Osteocyte (in vitro differentiated cells): ENCODE measurements at places on chromosomes 2 and 18. TPM values are rescaled to one million over a fixed set of nuclear protein-coding genes. Genes with fewer than 3 reads are reported as not detected.

The TRIB2 gene
- 142 and 146 TPM in 2 replicates for total RNA-seq

The STAT1 gene
- 74.0 and 76.5 TPM in 2 replicates for total RNA-seq

The TEKT4 gene
- total RNA-seq = not detected in 2 replicates

The AGXT gene
- not detected in 2 replicates for total RNA-seq

The GALR1 gene
- total RNA-seq = not detected in 2 replicates

The UNC80 gene
- not detected in 2 replicates for total RNA-seq

The DSG1 gene
- not detected in 2 replicates for total RNA-seq

The EFEMP1 gene
- total RNA-seq = 7.4 and 8.3 TPM in 2 replicates

DNA sequence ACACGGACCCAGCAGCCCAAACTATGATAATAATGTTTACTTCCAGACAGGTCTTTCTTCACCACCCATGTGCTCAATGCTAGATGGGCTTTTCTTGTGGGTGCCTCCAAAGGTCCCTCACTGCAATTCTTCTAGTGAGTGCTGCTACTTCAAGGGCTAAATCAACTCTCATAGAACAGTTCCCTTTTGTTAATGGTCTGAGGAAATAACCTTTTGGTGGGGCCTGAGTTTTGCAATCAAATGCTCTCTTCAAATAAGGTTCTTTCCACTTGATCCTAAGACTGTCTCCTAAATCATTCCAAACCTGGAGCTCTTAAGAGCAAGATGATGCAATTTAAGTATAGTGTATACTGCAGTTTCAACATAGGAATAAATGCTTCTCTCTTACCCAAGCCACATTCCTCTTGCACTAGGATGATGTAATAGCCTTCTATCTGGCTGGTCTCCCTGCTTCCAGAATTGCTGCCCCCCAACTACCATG lies 6.0 kb downstream of the NEMP2 start:
- no peak for DNase-seq

- no peak for DNase-seq
Observed at GRCh38 chr2:30428827-30429461, 18.1 kb upstream of the LCLAT1 start.

DNA sequence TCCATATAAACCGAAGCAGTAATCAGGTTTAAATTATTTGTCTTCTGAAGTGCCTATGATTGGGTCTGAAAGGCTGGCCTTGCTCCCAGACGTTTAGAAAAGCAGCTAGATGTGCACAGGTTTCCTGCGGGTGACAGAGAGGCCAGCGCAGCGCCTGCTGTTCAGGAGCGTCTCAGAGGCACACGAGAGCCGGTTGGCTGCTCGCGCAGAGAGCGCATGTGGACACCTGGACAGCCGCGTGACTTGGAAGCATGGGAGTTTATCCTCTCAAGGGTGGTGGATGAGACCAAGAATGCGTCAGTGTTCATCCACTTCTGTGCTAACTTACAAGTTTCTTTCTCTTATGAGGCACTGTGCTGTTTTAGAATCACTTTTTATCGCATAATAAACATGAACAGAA lies 303.7 kb downstream of the PTGR3 start:
- DNase-seq = no peak

- peak; percentile 59 for DNase-seq
Observed at GRCh38 chr2:217797165-217797564, 205.6 kb downstream of the TNS1 start.

DNA sequence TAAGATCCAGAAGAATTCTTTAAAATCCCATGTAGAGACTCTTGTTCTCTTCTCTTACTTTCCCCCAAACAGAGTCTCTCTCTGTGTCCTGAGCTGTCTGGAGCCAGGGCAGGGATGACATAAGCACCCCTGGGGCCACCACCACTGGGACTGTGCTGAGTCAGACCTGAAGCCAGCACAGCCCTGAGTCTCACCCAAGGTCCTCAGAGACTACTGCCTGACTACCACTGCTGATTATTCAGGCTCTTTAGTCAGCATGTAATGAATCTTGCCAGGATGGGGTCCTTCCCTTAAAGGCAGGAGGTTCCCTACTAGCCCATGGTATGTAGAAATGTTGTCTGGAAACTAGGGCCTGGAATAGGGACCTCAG lies 34.9 kb upstream of the DYNC1I2 start:
- no peak for DNase-seq

DNA sequence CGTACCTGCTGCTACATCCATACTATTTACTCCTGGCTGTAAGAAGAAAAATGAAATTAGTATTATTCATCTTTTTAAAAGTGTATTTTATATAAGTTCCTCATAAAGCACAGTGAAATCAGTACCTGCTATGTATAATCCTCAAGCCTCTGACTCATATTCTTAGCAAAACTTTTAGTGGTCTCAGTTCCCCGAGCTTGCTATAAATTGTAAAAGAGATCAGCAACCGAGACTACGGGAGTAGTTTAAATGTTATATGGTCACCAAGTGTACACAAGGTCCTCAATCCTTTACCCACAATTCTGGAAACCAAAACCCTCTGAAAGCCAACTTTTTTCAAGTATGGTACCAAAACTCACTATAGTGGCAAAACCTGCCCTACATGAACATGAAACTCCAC lies 24.2 kb downstream of the PRPF40A start:
- DNase-seq = no peak

GRCh38 chr18:9771977-9772660 lies 64.0 kb downstream of the RAB31 start:
- DNase-seq = no peak

- peak; percentile 81 for DNase-seq
Observed at GRCh38 chr2:126882736-126883665, 15.7 kb upstream of the TEX51 start.

- no peak for DNase-seq
Observed at GRCh38 chr2:2325516-2325915, 5.6 kb downstream of the MYT1L start.

DNA sequence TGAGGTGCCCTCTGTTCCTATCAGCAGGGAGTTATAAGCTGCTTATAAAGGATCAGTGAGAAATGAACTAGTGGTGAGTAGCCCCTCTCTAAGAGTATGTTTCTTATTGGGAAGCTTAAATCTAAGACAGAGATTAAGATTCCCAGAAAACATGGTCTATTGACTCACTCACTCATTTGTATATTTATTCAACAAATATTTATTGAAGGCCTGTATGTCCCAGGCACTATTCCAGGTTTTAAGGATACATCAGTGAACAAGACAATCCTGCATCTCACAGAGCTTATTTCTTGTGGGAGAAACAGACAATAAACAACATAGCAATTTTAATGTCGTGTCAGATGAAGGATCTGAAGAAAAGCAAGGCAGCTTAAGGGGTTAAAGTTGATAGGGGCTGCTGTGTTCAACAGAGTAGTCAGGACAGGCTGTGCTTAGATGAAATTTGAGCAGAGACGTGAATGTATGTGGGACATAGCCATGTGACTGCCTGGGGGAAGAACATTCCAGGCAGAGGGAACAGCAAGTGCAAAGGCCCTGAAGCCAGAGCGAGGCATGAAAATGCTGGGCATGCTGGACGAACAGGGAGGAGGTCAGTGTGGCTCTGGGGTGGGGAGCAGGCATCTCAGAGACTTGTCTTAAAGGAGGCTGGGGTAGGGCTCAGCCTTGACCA lies 14.8 kb upstream of the PSD4 start:
- DNase-seq = peak; percentile 51

DNA sequence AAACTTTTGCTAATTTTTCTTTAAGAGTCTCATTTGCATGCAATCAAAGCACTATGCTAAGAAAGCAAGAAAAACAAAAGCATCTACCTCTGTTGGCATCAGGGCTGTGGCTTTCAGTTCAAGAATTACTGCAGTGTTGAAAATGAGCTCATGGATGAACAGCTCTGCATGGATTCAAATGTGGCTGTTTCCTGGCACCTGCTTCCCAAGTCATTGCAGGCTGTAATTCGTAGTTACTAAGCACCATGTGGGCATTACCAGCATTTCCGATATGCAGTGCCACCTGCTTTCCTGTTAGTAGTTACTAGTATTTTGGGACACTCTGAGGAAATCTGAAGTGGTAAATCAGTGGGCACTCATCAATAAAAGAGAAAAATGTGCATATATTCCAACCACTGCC lies 37.8 kb upstream of the FAM110C start:
- no peak for DNase-seq

GRCh38 chr2:179248024-179248348 lies 16.6 kb downstream of the SESTD1 start:
- DNase-seq = no peak

GRCh38 chr18:36862182-36862581 lies 33.3 kb downstream of the KIAA1328 start:
- DNase-seq = no peak

- no peak for DNase-seq
Observed at GRCh38 chr2:32678825-32679224, 51.0 kb downstream of the TTC27 start.

DNA sequence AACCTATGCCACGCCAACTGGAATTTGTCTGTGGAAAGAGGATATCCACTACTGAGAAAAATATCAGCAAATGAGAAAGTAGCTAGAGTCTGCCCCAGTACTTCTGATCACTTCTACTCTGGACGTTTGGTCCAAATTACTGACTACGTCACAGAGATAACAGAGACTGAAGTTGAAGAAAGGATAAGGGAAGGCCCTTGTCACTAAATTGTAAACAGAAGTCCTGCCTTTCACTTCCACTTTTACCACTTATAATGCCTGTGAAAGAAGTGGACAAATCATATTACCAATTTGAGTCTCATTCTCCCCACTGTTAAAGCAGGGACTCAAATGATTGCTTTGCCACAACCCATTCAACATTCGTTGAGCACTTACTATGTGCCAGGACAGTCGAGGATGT lies 173.9 kb upstream of the ERBB4 start:
- no peak for DNase-seq

DNA sequence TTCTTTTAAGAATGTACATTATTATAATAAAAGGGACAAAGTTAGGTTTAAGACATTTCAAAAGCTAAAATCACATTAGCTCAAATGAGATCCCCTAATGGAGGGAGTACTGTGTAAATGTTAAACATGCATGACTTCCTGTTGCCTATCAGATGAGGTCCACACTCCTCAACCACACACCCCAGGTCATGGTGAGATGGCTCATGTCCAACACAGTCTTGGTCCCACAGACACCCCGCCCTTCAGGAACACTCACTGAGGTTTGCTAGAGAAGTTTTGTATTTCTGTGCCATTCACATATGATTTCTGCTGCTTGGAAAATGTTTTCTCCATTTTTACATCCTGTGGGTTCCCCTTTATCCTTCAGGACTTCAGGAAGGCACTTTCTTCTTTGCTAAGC lies 491.0 kb downstream of the SOX11 start:
- no peak for DNase-seq

DNA sequence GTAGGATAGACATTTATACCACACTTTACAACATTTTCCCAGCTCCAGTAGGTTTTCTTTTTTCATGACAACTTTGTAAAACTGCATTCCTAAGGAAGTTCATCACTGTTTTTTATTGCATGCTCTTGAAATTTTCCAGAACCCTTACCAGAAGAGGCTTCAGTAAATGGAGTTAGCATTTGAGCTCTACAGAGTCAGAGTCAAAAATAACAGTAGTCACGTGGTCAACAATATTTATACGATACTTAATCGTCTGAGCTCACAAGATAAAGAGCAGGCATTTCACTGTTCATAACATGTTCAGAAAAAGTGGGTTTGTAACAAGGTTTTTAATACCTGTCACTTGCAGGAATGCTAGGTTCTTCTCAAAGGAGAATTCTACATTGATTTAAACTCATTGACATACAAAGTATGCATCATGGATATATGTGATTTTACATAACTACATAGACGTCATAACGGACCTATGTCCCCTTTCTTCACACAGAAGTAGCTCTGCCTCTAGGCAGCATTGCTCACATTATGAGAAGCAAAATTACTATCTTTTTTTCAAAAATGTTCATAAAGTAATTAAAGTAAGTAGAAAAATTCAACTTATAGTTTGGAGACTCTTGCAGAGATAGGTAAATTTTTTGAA lies 187.0 kb upstream of the COL3A1 start:
- DNase-seq = no peak

GRCh38 chr2:204264085-204264553 lies 281.2 kb upstream of the PARD3B start:
- no peak for DNase-seq

- no peak for DNase-seq
Observed at GRCh38 chr18:63143330-63143771, 176.2 kb downstream of the BCL2 start.

- DNase-seq = no peak
Observed at GRCh38 chr2:156589381-156590079, 153.4 kb downstream of the GPD2 start.

DNA sequence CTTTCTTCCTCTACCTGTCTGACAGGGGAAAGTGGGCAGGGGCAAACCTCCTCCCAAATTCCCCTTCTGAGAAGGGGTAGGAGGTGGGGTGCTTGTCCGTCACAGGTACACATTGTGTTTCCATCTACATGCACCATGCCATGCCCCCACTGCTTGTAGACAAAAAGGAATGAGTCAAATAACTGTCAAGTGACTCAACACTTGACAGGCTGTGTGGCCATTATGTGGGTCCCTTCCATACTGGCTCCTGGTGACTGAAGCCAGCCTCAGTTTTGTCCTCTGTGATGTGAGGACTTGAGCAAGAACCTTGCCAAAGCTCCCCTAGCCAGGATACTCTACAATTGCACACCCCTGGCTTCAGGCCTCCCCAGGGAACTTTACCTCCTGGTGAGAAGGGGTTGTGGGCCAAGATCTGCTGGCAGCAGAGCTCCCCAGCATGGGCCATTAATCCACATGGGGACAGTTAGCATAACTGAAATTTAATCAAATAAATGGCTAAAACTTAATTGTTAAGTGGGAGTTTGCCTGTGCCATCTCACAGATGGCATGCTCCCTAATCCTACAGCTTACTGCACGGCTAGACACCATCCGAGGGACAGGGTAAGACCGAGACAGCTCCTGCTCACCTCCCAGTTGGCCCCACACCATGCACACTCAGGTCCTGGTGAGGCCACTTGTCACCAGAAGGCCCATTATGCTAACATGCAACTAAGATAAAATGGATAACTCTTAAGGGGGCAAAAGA lies 140.2 kb downstream of the BCL11A start:
- no peak for DNase-seq

DNA sequence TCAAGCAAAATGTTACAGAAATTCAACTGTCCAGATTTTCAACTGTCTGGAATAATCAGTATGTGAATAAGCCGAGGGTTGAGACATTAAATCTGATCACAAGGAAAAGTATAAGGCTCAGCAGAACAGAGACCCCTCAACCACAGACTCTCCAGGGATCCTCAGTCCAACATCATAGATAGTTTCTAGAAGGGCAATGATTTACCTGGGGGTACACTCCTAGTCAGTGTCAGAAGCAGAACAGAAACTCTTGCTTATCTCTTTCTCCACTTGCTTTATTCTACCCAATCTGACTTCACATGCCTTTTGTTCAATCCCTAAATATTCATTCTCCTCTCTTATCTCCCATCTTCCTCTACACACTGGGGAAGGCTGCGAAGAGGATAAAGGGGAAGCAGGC lies 36.4 kb downstream of the ICOS start:
- no peak for DNase-seq

DNA sequence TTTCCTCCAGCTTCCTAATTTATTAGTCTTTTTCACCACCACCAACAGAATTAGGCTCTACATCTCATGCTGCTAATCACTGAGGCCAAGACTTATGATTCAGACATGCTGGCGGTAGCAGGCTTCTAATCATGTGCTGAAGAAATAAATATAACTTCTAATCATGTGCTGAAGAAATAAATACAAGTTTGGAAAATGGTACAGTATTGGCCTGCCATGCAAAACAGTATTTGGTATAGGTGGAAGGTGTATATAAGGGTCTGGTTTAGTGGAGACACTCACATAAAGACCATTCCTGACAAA lies 240.7 kb downstream of the TGIF1 start:
- DNase-seq = no peak

GRCh38 chr2:112949456-112949855 lies 28.4 kb upstream of the IL36G start:
- DNase-seq = peak; percentile 30
